ENCODE measurements at places on chromosomes 5 and 9. TPM values are rescaled to one million over a fixed set of nuclear protein-coding genes. Genes with fewer than 3 reads are reported as not detected.

Gene C7
- 16.0 TPM for polyA plus RNA-seq

Gene FUT7
- polyA plus RNA-seq: not detected

Gene HNRNPA0
- 16.5 TPM for polyA plus RNA-seq

Gene AGXT2
- polyA plus RNA-seq: not detected

Gene C5orf58
- not detected for polyA plus RNA-seq

Gene ENC1
- 2.8 TPM for polyA plus RNA-seq

Gene LHX3
- not detected for polyA plus RNA-seq

Gene CCL27
- polyA plus RNA-seq: not detected

Gene DBH
- not detected for polyA plus RNA-seq

Gene HNRNPK
- 247 TPM for polyA plus RNA-seq

Gene PCDHGA6
- polyA plus RNA-seq: 4.0 TPM

Gene ZNF782
- polyA plus RNA-seq: 2.3 TPM

Gene OR2Y1
- polyA plus RNA-seq: not detected

Gene FRRS1L
- polyA plus RNA-seq: under 0.01 TPM

Gene ANKRD18A
- not detected for polyA plus RNA-seq

Gene GFI1B
- polyA plus RNA-seq: not detected

Gene PRRX2
- polyA plus RNA-seq: 52.6 TPM

Gene EQTN
- polyA plus RNA-seq: not detected

Gene OTP
- not detected for polyA plus RNA-seq

Gene TNFSF8
- 0.54 TPM for polyA plus RNA-seq

Gene GABRP
- 0.75 TPM for polyA plus RNA-seq

Gene APBB3
- 10.9 TPM for polyA plus RNA-seq

Gene PCA3
- polyA plus RNA-seq: not detected

Gene ELOVL7
- polyA plus RNA-seq: not detected

Gene BHMT
- polyA plus RNA-seq: 0.05 TPM

Gene ZCCHC10
- 11.3 TPM for polyA plus RNA-seq

Gene CBY3
- not detected for polyA plus RNA-seq

Gene KIF20A
- 0.10 TPM for polyA plus RNA-seq

Gene OSMR
- 4.6 TPM for polyA plus RNA-seq

Gene TOR1A
- polyA plus RNA-seq: 25.7 TPM

Gene SPAG8
- polyA plus RNA-seq: 4.4 TPM

Gene GLRX
- 161 TPM for polyA plus RNA-seq

Gene TGFBR1
- polyA plus RNA-seq: 21.9 TPM

Gene TEK
- polyA plus RNA-seq: 1.5 TPM
